Heart left ventricle (tissue), 16 donors: ENCODE measurements at places on chromosomes 1 and 21. TPM values are rescaled to one million over a fixed set of nuclear protein-coding genes. Genes with fewer than 3 reads are reported as not detected.

Gene CA6
- not detected for total RNA-seq

Gene CLDN14
- not detected for total RNA-seq

Gene BARHL2
- not detected for total RNA-seq

Gene SLC45A1
- total RNA-seq, result 2.6 TPM

Gene AK4
- 147 TPM for total RNA-seq

Gene AHDC1
- total RNA-seq, result 41.2 TPM

Gene ASPM
- total RNA-seq, result 0.46 TPM

Gene DENND2C
- 3.8 TPM for total RNA-seq

Gene HUNK
- 0.35 TPM for total RNA-seq

Gene DIO1
- total RNA-seq, result not detected

Gene IQGAP3
- 0.42 TPM for total RNA-seq

Gene SLC9C2
- total RNA-seq, result not detected

Gene RAB25
- not detected for total RNA-seq

GRCh38 chr1:43655953-43656352 is 6.0 kb downstream of the KDM4A start:
- DNase-seq, result no peak

DNA sequence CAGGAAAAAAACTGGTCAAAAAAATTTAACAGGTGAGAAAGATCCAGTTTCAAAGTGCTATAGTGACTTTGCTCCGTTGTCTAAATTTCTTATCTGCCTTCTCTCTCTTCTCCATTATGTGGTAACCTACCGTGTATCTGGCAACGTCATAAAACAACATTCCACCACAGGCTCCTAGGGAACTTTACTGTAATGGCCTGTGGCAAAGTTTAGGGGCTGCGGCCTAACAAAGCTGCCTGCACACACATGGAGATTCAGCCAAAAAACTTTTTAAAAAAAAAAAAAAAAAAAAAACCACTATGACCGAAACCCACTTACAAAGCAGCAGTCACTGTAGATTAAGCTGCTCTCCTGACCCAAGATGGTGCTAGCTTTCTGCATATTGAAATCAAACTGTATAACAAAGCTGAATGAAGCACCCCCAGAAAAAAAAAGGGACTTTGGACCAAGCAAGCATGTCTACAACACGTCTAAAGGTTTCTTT is 202.6 kb downstream of the SLC45A1 start:
- no peak for DNase-seq

- no peak for DNase-seq
These were observed 8.0 kb upstream of the LCE5A start for GRCh38 chr1:152502496-152503180.

- DNase-seq, result no peak
These were observed 117.5 kb upstream of the HOOK1 start for GRCh38 chr1:59697150-59697800.

DNA sequence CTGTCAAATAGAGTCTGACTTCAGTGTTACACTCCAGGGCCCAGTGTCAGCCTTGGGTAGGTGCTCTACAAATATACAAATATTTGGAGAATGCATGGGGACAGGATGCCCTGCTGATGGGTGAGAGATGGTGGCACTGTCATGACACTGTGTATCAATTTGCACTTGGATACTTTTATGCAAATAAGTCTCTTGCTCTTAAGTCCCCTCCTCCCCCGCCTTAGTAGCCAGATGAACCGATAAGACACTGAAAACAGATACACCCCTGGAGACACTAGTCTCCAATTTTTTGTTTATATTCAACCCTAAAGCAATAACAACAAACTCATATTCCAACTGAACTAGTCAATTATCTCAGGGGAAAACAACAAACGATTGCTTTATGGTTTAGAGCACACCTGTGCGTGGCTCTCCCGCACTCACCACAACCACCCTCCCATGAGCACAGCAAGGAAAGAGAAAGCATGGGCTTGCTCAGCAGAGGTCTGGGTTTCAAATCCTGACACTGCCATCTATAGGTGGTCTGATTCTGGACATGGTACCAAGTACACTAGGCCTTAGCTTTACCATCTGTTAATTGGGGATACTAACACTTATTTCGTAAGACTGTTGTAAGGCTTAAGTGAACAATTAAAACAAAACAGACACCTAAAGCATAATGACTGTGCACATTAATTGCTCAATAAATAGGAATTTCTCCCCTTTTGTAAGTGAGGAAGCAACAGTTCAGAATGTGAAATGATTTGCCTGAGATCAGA is 50.3 kb downstream of the HIVEP3 start:
- no peak for DNase-seq

DNA sequence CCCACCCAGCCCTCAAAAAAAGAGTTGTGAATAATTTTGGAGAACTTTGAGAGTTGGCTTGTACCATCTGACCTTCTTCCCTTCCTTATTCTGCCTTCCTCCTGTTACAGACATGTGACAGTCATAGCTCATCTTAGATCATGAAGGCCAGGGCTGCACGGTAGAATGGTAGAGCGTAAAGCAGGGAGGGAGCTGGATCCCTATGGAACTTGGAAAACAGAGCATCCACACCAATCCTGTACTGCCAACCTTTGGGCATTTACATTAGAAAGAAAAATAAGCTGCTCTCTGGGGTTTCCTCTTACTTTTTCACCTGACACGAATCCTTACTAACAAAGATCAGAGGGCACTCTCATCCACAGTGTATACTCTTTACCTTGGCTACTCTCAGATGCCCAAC is 121.5 kb downstream of the GPR52 start:
- DNase-seq, result no peak

DNA sequence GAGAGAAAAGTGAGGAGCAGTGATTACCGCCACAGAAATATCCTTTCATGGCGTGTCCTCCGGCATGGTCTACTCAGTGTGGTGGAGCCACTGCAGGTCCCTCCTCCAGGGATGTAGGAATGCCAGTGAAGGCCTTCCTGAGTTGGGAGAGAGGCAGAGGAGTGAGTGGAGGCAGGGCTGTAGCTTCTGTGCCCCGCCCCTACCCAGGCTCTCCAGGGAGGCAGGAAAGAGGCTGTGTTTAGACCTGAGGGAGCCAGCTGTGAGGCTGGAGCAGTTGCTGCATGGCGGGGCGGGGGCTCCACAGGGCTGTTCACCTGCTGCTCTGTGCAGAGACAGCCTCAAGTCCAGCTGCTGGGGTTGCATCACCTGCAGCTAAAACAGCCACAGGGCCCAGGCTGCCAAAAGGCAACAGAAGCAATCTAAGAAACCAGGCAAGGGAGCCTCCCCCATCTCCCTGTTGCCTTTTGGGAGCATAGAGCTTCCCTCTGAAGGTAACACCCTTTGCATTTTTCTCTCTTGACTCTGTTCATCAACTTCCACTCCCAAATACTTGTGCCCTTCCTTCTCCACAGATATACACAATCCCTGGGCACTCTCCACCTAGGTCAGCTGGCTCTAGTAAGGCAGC is 801 bp upstream of the ANXA9 start:
- no peak for DNase-seq

- DNase-seq, result no peak
These were observed 143.2 kb upstream of the BACE2 start for GRCh38 chr21:41024746-41025254.

DNA sequence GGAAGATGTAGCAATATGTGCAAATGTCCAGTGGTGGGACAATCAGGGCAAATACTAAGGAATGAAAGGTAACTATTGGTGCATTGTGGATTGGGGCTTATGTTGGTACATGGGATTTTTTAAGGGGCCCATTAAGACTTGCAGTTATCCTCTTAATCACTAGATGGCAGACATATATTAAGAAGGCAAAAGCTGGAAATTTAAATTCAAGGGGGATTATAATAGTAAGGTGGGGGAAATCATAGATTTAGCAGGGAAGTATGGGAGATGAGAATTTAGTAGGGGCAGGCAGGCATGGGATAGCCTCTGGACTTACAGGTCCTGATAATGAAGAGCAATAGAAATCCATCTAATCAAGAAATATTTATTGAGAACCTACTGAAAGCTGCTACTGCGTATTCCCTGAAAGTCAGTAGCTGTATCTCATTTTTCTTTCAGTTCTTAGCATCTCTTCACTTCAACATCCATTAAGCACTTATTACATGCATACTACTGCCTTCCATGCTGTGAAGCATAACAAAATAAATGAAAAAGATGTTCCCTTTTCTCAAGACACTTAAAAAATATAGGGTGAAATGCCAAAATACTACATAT is 251.8 kb downstream of the CRB1 start:
- no peak for DNase-seq

DNA sequence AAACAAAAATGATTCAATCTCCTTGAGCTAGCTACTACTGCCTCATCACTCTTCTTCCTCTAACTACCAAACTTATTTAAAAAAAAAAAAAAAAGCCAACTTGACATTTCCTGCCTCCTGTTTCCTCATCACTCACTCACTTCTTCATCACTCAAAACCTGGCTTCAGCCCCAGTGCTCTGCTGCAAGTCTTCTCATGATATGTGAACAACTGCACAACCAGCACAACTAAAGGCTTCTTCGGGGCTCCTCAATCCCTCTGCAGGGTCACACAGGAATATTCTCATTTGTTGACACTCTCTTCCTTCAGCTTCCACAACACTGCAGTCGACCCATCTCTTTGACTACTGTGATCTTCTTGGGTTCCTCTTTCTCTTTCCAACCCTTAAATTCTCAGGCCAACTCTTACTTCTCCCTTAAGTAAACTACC is 7.6 kb downstream of the MTF1 start:
- no peak for DNase-seq

DNA sequence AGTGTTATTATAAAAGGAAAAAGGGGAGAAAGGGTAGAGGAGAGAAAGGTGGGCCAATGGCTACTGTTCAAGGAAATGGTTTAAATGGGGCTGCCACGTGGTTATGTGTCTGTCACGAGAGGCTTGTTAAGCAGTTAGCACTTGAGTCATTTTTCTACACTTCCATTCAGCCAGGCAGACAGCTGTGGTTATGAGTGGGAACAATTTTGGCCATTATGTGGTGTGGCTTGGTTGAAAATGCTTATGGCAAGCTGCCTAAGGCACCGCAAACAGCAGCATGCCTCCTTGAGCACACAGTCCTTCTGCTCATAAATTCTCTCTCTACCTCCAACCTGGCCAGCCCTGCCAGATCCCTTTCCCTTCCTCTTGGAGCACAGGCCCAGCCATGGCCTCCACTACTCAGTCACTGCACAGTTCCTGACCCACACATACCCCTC is 3.2 kb upstream of the SRM start:
- no peak for DNase-seq

- DNase-seq, result peak; percentile 29
These were observed 116.8 kb downstream of the LRRC53 start for GRCh38 chr1:74395571-74395970.

DNA sequence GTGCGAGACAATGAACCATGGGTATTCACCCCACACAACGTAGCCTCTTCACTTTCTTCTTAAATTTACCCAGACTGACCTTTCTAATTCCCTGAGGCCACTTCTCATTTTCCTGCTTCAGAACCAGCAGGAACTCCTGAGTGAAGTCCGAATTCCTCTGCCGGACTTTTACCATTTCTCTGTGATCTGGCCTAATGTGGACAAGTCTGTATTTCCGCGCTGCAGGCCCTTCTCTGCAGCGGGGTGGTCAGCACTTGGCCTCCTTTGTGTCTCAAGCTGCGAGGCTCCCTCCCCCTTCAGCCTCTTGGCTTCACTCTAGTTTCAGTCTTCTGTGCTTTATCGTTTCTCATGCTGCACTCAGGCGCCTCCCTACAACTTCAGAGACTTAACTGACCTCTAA is 9.4 kb upstream of the CTBS start:
- peak; percentile 39 for DNase-seq

GRCh38 chr1:42924851-42925760 is 33.6 kb downstream of the SLC2A1 start:
- DNase-seq, result no peak

GRCh38 chr1:225425201-225425786 is 2.5 kb downstream of the LBR start:
- DNase-seq, result no peak

DNA sequence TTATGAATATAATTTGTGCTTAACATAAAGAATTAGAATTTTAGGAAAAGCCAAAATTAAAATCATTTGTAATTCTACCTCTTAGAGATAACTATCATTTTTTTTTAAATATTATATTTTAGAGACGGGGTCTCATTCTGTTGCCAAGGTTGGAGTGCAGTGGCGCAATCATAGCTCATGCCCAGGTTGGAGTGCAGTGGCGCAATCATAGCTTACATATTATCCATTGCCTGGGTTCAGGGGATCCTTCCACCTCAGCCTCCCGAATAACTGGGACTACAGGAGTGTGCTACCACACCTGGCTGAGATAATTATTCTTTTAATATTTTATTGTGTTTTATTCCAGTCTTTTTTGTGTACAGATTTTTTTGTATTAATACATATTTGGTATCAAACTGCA is 8.3 kb downstream of the RASAL2 start:
- DNase-seq, result no peak

- no peak for DNase-seq
These were observed 269.0 kb downstream of the LTN1 start for GRCh38 chr21:28723646-28724045.

GRCh38 chr1:115648717-115649691 is 7.2 kb downstream of the VANGL1 start:
- no peak for DNase-seq

GRCh38 chr1:229169399-229169798 is 101.5 kb upstream of the RAB4A start:
- DNase-seq, result no peak

DNA sequence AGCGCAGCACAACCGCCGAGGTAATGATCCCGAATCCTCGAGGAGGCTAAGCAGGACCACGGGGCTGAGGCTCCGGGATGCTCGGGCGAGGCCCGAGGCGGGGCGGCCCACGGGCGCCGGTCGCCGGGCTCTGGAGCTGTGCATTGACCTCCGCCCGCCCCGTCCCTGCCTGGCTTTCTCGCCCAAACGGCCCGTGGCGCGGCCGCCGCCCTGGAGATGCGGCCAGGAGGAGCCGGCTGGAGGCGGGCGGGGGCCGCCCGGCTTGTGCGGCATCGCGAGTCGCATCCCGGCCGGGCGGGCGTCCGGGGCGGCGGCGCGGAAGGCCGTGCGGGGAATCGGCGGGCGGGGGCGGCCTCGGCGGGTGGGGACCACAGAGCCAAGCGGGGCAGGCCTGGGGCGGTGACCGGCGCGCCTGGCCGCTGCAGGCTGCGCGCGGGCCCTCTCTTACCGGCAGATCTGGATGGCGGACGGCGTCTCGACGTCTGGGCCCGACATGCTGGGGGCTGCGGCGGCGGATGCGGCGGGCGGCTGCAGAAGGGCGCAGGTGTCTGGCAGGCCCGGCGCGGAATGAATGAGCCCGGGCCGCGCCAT is 663 bp downstream of the ACOT7 start:
- no peak for DNase-seq

- no peak for DNase-seq
These were observed 30.5 kb downstream of the SIPA1L2 start for GRCh38 chr1:232599178-232600041.
